Urinary bladder (tissue), 4 donors: ENCODE measurements at places on chromosomes 7 and 10.

GRCh38 chr10:3222626-3223025 is 50.0 kb upstream of the PITRM1 start:
- no peak for DNase-seq

- no peak for DNase-seq
Measured at GRCh38 chr7:141752634-141753033, 11.3 kb upstream of the TAS2R3 start.

- DNase-seq: no peak
Measured at GRCh38 chr10:123665491-123666286, 466 bp upstream of the GPR26 start.

- no peak for DNase-seq
Measured at GRCh38 chr7:75042286-75042685, 31.3 kb downstream of the RCC1L start.

- no peak for DNase-seq
Measured at GRCh38 chr7:116224492-116225098, 14.3 kb downstream of the TES start.

DNA sequence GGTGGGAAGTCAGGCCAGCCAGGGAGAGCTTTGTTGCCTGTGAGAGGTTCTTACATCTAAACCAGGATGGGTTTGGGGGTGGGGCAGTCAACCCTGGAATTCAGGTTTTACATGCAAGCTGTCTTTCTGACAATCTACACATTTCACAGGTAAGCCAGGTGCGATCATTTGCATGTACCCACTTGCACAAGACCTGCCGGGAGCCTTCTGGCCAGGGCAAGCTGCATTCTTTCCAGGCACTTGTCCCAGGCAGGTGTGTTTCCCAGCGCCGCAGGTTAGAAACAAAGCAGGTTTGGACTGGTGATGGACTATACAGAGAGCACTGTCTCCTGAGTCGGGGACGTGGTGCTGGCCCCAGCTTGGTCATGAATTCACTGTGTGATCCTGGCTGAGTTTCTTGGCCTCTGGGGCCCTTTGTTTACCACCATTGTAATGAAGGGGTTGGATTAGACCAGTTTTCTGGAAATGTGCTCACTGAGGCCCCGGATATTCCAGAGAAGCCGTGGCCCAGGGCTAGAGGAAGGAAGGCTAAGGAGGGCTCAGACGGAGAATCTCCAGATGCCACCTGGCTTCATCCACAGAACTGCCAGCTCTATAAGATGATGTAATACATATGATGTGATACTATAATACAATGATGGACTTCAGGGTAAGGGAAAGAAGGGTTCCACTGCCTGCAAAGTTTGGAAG is 205.2 kb upstream of the SVIL start:
- no peak for DNase-seq

GRCh38 chr10:33861016-33861704 is 526.7 kb upstream of the NRP1 start:
- no peak for DNase-seq

DNA sequence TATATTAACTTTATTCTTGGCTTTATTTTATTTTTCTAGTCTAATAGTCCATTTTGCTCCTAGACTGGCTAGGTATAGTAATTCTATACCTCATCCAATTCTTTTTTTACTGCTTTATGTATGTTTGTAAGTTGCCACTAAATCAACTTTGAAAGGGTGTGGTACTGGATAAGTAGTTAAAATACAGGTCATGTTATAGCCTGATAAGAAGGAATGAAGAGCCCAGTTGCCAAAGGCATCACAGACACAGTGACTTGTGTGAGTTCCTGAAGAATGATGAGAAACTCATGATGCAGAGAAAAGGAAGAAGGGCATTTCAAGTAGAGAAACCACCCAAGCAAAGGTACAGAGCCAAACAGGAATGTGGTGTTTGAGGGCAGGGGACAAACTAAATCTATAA is 27.3 kb downstream of the NAPEPLD start:
- DNase-seq: no peak

- DNase-seq: no peak
Measured at GRCh38 chr7:88184848-88185304, 35.0 kb downstream of the SRI start.
